ENCODE measurements at places on chromosomes 1 and 21.

DNA sequence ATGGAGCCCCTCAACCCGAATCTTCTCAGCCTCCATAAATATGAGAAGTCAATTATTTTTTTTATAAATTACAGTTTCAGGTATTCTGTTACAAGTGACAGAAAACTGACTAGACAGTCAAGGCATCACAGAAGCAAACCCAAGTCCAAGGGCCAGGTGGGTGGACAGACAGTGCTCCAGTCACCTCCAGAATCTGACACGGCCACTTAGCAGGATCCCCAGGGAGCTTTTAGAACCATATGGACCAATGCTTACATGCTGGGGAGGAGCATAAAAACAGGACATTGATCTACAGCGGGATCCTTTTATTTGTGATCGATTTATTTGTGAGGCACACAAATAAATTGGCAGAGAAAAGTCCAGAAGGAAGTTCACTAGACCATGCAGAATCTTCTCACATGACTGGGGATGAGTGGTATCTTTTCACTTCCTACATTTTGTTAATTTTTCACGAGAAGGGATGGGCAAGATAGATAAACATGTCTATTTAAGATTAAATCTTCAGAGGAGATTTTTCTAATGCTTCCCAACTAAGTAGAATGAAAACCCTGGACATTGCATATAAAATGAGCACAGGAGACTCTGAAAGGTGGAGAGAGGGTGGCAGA lies 15.0 kb downstream of the ZNF496 start:
- no peak for DNase-seq

- DNase-seq, result no peak
These were observed 5.0 kb upstream of the ILDR2 start for GRCh38 chr1:166980383-166980782.

- DNase-seq, result no peak
These were observed 93.3 kb upstream of the ZNHIT6 start for GRCh38 chr1:85801520-85801919.

DNA sequence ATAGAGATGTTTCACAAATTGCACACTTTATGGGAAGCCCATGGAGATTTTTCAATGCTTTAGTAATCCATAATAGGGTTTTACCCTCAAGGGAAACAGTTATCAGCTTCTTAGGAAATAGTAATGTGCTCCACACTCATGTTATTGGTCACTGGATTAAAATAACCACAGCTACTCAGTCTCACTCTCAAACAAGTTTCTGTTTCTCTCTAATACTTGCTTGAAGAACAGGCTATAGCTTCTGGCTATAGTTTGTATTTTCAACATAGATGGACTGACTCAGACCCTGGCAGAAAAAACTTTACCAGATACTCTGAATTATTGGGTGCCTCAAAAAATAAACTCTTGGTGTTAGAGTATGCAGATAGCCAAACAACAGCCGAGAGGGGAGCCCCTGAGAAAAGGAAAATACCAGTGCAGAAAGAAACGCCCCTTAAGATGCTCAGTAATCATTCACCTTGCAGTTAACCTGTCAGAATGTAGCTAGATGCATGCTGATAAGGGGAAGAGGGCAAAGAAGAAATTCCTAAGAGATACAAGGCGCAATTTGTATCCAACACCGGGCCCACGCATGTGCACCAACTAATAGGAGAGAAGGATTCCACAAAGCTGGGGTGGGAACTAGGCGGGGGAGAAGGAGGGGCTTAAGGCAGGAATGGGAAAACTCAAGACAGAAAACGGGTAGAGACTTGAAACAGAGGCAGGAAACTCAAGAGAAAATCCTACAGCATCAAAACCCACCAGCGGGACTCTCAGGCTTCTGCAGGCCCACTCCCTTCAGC lies 30.4 kb upstream of the PDE4B start:
- no peak for DNase-seq

DNA sequence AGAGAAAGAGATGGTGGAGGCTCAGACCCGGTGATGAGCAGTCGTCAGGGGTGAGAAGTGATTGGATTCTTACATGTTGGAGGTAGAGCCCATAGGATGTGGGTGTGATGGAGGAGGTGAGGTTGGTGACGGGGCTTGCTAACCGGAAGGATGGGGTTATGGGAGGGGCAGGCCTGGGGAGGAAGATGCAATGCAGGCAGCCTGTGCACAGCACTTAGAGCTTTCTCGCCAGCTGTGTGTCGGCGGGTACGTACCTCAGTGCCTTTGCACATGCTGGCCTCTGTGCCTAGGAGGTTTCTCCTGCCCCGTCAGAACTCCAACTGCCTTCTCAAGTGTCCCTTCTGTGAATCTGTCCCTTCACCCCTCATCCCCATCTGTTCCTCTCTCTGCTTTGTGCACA lies 2.9 kb upstream of the BSND start:
- DNase-seq, result no peak

GRCh38 chr1:11253226-11253625 lies 9.1 kb downstream of the MTOR start:
- DNase-seq, result no peak

DNA sequence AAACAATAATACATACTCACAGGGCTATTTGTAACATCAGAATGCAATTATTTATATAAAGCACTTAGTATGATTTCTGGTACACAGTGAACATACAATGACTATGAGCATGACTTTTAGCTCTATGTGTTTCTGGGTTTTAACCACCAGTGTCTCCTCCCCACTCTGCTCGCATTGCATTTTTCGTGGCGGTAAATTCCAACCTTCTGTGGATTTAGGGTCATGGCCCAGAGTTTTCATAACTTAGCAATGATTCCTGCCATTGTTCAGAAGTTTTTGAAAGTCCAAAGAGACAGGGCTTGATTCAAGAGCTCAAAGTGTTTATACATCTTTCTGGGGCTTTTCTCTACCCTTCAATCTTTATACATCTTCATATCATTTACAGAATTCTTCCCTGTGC lies 191.3 kb downstream of the BACH1 start:
- no peak for DNase-seq

GRCh38 chr1:246367041-246367440 lies 140.0 kb downstream of the SMYD3 start:
- no peak for DNase-seq
